ENCODE measurements at places on chromosomes 11 and 22. TPM values are rescaled to one million over a fixed set of nuclear protein-coding genes. Genes with fewer than 3 reads are reported as not detected.

ARHGEF17 gene
- not detected for total RNA-seq

MOB2 gene
- total RNA-seq, result 48.8 TPM

PCF11 gene
- total RNA-seq, result 81.7 TPM

DDX25 gene
- not detected for total RNA-seq

FREY1 gene
- total RNA-seq, result 1.8 TPM

IGSF9B gene
- 173 TPM for total RNA-seq

DDIAS gene
- 9.7 TPM for total RNA-seq

GSTT4 gene
- total RNA-seq, result not detected

SHANK2 gene
- not detected for total RNA-seq

APOBEC3H gene
- 45.7 TPM for total RNA-seq

MMP12 gene
- not detected for total RNA-seq

HEPHL1 gene
- total RNA-seq, result not detected

BTBD18 gene
- not detected for total RNA-seq

IGLL1 gene
- not detected for total RNA-seq

HOATZ gene
- total RNA-seq, result not detected

NTM gene
- not detected for total RNA-seq

HTATIP2 gene
- 40.5 TPM for total RNA-seq

NXF1 gene
- total RNA-seq, result 104 TPM

MUC5AC gene
- not detected for total RNA-seq

RPUSD4 gene
- total RNA-seq, result 28.7 TPM

MS4A15 gene
- total RNA-seq, result not detected

PKNOX2 gene
- not detected for total RNA-seq

TSSK2 gene
- total RNA-seq, result not detected

OR56A4 gene
- total RNA-seq, result not detected

BAIAP2L2 gene
- 0.78 TPM for total RNA-seq

SYT7 gene
- total RNA-seq, result not detected

TPBGL gene
- total RNA-seq, result 0.25 TPM

TRIM29 gene
- not detected for total RNA-seq

OR10A2 gene
- total RNA-seq, result not detected

RIBC2 gene
- 7.8 TPM for total RNA-seq

BET1L gene
- total RNA-seq, result 42.3 TPM

CTSW gene
- 47.2 TPM for total RNA-seq

ARFIP2 gene
- 42.8 TPM for total RNA-seq

RAG2 gene
- total RNA-seq, result not detected

CTSF gene
- total RNA-seq, result 4.4 TPM

PRCP gene
- total RNA-seq, result 34.6 TPM

RFPL2 gene
- 0.50 TPM for total RNA-seq

ZFTA gene
- 1.7 TPM for total RNA-seq
